Calu3 (cell line): ENCODE measurements at places on chromosomes 1 and 21.

GRCh38 chr1:183735069-183735860 lies 69.7 kb upstream of the RGL1 start:
- DNase-seq: no peak

- DNase-seq: no peak
Observed at GRCh38 chr21:15408089-15408488, 321.7 kb upstream of the USP25 start.

- DNase-seq: no peak
Observed at GRCh38 chr21:21241391-21241790, 243.2 kb downstream of the NCAM2 start.

- DNase-seq: no peak
Observed at GRCh38 chr1:228075801-228076271, 6.7 kb upstream of the ARF1 start.

DNA sequence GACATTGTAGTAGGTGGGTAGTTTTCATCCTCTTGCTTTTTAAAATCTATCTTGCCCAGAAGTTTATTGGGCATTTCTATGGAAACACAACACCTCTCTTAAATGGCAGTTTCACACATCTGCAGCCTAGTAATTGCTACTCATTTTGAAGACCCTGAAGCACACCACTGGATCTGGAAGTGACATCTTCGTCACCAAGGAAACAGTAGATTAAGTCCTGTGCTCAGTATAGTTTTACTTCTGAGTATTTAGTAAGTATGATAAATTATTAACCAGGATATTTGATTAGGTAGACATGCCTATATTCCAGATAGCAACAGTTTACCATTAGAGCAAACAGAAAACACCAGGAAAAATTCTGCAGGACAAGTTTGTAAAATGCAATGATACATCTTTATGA lies 48.7 kb downstream of the UCK2 start:
- no peak for DNase-seq

DNA sequence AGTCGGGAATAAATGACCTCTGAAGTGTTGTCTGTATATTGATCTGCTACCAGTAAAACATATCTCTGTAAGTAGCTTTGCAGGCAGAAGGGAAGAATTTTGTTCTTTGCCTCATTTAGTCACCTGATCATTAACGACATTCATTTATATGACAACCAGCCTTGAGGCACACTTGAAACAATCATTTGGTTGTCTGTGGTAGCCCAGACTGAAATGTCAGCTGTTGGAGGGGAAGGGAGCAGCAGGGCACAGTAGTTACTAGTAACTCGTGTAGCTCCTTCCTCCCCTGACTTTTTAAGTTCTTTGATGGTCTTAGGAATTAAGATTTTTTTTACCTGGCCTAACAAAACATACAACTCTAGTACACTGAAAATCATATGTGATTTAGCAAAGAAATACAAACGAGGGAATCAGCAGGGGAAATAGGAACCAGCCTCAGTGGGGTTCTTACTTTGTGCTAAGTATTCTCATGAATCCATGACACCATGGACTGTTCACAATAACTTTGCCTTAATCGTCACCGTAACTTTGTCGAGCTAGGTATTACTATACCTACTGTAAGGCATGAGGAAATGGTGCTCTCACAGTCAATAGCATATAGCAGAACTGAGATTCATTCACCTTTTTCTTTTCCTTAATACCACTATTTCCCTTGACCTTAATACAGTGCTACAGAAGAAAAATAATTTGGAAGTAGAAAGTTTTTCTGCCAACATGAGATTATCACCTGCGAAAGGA lies 6.4 kb downstream of the IL12RB2 start:
- no peak for DNase-seq

DNA sequence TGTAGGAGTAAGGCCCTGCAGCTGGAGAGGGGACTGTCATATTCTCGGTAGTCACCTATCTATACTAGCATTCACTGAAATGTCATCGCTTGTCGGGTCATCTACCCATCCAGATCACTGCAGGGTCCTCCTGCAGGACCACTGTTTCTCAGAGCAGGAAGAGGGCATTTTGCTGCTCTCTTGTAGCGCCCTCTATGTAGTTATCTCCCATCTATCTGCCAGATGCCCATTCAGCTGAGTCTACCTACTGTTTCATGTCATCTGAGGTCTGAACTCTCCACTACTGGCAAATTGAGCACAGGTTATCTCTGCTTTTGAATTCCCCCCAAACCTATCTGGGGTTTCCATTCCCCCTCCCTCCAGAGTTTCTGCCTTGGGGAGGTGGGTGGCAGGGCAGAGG lies 258.2 kb upstream of the FOXD3 start:
- DNase-seq: no peak

DNA sequence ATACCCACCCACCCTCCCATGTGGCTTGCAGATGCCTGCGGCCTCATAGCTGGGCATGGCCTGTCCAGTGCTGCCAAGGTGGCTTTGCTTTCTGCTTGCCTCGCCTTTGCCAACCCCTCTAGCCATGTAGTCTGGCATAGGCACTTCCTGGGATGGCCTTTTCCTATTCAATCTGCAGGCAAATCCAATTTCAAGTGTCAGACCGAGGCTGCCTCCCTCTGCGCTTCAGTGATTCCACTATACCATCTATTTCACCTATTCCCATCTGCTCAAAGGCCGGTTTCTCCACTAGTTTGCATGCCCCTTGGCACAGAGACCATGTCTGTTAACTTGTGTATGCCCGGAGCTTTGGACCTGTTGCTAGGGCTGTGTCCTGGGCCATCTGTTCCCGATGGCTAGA lies 3.8 kb upstream of the ZBTB21 start:
- no peak for DNase-seq

DNA sequence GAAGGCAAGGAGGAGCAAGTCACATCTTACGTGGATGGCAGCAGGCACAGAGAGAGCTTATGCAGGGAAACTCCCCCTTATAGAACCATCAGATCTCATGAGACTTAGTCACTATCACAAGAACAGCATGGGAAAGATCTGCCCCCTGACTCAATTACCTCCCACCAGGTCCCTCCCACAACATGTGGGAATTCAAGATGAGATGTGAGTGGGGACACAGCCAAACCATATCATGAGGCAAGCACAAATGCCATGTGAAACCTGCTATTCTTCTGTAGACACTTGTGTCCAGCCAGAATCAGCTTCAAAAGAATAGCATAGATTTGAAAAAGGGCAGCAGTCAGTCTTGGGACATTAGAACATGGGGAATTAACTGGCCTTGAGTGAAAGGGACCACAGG lies 32.2 kb upstream of the UBE2U start:
- DNase-seq: no peak

DNA sequence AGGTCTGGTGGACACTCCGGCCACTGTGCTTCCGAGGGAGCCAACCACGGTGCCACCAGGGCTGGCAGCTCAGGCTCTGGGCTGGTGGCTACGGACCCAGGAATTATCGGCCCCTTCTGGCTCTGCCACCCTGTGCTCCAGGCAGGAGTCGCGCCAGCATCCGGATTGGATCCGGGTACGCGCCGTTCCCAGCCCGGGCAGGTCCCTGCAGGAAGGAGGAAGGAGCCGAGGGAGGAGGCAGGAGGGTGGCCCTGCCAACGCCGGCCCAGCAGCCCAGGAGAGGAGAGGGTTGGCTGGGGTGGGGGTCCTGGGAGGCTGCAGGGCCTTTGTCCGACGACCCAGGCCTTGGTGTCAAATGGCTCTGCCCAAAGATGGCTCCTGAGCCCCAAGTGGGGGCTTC lies 160.5 kb downstream of the CASZ1 start:
- DNase-seq: no peak

- DNase-seq: no peak
Observed at GRCh38 chr1:11653861-11654136, 430 bp downstream of the FBXO2 start.

GRCh38 chr1:60848583-60849188 lies 233.7 kb upstream of the NFIA start:
- no peak for DNase-seq

- no peak for DNase-seq
Observed at GRCh38 chr1:231075020-231075419, 35.0 kb upstream of the FAM89A start.

DNA sequence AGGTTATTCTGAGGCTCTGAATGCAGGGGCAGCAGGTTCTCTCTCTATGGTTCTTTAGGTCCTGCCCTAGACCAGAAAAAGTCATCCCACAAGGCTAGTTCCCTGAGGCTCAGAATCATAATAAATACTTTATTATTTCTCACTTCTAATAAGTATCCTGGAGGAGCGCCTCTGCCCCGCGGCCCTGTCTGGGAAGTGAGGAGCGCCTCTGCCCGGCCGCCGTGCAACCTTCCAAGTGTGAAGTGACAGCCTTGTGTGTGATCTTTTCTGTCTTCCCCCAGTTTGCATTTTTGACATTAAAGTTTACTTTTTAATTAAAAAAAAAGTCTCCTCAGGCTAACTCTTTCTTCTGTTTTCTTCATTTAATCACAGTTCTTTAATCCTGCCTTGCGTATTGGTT lies 11.5 kb downstream of the AIM2 start:
- DNase-seq: no peak
